ENCODE measurements at places on chromosomes 16 and 17.
A peak's percentile ranks its signal among the peaks of the same experiment; 100 is the strongest.

GRCh38 chr17:31321481-31321880 lies at the start of gene EVI2A:
Gene EVI2A (minus strand): TSS chr17:31321622. CDS start chr17:31319013, 2,609 bp downstream.
- DNase-seq: peak; percentile 72

DNA sequence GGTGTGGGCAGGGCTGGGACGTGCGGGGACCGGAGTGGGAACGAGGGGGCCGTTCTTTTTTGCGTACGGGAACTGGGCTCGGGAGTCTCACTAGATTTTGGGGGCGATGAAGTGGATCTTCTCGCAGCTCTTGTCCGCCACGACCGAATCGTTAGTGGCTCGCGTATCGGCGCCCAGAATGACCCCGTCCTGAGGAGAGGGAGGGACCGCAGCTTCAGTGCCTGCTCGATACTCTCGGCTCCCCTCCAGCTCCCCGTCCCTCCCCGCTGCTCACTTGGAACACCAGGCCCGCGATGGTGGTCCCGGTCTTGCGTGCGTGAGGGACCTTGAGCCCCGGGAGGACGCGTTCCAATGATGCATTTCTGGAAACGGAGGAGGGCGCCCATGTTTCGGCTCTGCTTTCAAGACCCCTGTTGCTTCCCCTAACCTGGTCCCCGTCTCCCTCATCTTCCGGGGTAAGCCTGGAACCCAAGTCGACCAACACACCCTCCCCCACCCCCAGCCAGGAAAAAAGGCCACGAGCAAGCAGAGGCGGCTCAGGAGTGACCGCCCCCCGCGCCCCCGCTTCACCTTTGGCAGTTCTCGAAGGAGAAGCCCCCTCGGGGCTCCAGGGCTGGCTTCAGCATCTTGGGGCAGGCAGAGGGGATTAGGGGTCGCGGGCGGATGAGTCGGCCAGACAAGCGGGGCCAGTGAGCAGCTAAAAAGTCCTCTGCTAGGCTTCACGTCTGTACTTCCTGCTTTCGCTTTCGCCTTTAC lies at the start of gene PSMB10:
Gene PSMB10 (minus strand): TSS at position 727 of the 756 bp plus-strand sequence. CDS start 101 bp downstream, at position 626.
- peak; percentile 85 for DNase-seq

- no peak for DNase-seq
These were observed at the start of gene NRN1L for GRCh38 chr16:67884684-67885083. Gene NRN1L (plus strand): TSS chr16:67884885. CDS start chr16:67884904, 19 bp downstream.

DNA sequence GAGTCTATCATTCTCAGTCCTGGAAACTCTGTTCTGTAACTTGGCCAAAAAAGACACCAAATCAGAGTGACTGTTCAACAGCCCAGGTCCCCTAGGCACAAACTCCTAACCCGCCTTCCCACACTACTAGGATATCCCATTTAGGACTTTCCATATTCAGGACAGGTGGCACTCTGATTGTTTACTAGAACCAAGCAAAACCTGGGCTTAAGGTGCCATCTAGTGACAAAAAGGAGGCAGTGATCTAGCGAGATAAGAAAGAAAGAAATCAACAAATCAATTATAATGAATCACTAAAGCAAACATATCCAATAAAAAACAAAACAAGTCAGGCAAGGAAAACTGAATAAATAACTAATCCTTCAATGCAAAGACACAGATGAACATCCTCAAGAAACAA lies 203.9 kb downstream of the CEP112 start:
- peak; percentile 16 for DNase-seq

DNA sequence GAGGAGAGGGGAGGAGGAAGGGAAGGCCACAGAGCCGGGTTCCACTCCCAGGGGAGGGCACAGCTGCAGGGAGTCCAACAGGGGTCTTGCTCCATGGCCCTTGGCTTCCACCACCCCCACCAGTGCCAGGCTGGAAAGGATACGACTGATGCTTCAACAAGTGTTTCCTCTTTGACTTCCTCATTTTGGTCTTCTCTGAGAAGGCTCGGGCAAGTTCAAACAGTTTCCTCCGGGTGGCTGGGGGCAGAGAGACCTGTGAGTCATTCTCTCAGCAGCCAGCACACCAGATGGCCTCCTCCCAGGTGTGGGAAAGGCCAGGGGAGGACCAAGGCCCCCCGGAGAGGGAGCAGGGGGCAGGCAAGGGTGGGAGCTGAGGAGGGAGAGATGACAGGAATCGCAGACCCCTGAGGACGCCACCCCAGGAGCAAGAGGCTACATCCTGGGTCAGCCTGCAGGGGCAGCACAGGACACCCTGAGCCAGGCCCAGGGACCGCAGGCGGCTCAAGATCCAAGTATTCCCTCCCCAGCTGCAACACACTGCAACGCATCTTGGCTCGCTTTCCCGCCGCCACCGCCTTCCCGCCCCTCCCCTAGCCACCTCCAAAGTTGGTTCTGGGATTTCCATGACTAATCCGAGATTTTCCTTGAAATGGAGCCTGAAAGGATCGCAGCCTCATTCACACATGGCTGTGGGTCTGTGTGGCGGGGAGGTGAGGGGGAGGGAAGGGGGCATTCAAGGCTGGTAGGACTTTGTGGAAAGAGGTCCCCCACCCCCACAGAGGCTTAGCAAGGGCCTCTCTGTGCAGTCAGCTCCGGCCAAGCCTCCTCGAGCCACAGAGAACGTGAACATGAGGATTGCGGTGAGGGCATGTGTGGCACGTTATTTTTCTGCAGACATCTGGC lies 18.4 kb upstream of the MRPS23 start:
- DNase-seq: peak; percentile 54

DNA sequence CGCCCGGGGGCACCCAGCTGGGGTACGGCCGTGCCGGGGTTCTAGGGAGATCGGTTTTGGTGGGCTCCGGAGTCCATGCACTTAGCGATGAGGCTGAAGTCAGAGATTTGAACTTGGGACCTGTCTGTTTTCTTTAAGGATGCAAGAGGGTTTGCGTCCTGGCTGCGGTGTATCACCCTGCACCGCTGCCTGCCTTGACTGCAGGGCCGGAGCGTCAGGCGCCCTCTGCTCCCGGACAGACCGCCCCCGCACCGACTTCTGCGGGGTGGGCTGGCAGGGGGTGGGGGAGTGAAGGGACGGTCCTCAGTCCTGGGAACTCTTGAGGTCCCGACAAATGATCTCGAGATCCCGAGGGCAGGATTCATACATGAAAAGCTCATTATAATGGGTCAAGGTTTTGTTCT lies 701 bp downstream of the PDP2 start:
- peak; percentile 62 for DNase-seq

DNA sequence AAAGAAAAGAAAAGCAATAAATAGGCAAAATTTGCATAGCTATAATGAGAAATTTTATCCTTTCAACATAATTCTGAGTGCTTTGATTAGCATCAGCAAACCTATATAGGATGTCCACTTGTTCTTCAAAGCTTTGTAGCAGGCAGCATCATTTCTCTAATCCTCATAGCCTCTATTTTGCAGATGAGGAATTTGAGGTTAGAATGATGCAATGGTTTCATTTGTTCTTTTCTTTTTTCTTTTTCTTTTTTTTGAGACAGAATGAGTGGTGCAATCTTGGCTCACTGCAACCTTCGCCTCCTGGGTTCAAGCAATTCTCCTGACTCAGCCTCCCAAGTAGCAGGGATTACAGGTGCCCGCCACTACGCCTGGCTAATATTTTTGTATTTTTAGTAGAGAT lies 594.4 kb downstream of the TOX3 start:
- no peak for DNase-seq

- no peak for DNase-seq
These were observed 4.9 kb downstream of the PRCD start for GRCh38 chr17:76544546-76545365.

- DNase-seq: no peak
These were observed 1.4 kb downstream of the RANBP10 start for GRCh38 chr16:67804853-67805542.

DNA sequence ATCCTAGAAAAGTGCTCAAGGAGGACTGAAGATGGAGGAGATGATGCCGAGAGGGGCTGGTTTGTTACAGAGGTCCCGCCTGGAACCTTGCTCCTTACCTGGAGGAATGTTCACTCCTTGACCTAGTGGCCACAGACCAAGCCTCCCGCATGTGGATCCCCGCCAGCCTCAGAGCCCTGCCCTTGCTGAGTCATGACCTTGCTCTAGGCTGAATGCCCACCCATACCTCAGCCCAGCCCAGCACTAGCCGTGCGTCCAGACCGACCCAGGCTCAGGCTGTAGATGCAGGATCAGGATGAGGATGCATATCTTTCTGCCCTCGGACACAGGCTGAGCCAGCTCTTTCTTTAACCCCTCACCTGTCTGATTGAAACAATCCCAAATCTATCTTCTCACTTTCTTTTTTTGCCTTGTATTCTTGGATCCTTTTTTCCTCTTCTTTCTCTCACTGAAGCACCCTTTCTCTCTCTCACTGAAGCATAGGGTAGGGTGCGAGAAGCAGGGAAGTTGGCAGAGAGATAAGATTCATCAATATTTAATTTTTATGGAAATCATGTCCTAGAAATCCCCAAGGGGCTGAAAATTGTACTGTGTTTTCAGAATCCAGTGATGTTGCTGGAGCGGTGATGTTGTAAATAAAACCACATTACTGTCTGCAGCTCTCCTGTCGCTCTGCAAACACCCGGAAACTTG lies 34.9 kb downstream of the WSCD1 start:
- DNase-seq: no peak

DNA sequence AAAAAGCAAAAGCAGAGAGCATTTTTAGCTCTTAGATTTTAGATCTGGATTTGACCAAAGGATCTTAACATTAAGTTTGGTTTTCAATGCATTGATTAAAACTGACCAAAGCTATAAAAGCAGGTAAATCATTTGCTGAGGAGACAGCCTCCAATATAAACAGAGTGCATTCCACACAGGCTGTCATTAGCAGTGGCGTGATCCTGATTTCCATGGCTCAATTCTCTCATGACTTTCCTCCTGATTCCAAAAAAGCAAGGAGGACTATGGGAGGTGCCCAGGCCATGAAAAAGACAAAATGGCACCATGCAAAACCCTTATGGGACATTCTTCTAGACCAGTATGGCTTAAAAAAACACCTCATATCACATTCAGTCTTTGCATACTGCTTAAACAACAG lies 53.5 kb downstream of the PARN start:
- DNase-seq: no peak

DNA sequence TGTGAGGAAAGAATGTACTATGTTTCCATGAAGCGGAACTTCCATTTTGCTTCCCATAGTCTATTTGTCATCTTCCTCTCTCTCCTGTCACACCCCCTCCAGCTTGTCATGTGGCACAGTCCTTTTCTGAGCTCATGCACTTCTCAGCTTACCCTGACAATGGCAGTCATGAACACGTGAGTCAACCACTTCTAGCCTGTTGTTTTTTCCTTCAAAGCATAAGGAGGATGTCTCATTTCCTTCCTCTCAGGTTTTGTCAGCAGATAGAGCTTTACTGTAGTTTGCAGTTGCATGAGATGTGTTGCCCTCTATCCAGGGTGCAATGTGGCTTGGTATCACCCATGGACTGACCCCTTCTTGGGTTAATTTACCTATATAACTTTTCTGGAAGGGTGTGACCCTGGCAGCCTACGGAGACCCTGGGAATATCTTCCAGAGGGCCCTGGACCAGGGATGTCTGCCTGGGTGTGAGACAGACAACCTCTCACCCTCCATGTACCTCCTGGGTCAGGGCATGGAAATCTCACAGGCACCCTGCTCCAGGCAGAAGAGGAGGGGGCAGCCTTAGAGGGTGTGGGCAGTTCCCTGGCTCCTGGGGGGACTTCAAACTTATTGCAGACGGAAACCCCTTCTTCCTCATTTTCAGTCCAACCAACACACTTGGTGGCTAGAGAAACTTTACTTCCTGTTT lies 4.0 kb upstream of the ZNF267 start:
- DNase-seq: peak; percentile 72

DNA sequence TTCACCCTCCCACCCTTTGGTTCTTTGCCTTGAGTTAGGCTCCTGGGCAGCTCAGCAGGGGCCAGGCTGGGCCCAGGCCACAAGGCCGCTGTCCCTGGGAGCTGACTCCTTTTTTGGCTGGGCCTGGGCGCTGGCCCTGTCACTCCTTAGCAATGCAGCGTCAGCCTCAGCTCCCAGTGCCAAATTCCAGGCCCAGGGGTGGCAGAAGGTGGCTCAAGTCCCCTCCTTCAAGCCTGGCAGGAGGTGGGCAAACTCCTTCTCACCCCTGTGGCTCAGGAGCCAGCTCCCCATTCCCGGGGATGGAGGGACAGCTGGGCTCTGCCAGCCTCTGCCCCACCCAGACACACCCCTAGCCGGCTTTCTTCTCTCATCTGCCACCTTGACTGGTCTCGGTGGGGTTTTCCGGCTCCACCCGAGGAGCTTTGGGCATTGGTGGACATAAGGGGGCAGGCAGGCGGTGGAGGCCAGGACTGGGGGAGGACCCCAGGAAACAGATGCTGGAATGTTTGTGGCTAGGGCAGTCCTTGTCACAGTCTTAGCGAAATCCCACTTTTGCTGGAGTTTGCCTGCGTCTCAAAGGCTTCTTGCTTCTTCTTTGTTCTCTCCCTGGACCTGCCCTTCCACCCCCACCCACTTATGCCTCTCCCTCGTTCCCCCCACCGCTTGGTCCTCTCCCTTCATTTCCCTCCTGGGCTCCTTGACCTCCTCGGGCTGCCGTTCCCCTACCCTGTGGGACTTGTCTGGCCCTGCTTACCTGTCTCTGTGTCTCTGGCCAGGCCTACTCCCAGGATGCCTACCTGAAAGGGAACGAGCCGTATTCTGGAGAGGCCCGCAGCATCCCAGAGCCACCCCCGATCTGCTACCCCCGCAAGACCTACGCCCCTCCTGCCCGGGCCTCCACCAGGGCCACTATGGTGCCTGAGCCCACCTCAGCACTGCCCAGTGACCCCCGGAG lies 37.4 kb downstream of the ARHGAP23 start:
- no peak for DNase-seq

DNA sequence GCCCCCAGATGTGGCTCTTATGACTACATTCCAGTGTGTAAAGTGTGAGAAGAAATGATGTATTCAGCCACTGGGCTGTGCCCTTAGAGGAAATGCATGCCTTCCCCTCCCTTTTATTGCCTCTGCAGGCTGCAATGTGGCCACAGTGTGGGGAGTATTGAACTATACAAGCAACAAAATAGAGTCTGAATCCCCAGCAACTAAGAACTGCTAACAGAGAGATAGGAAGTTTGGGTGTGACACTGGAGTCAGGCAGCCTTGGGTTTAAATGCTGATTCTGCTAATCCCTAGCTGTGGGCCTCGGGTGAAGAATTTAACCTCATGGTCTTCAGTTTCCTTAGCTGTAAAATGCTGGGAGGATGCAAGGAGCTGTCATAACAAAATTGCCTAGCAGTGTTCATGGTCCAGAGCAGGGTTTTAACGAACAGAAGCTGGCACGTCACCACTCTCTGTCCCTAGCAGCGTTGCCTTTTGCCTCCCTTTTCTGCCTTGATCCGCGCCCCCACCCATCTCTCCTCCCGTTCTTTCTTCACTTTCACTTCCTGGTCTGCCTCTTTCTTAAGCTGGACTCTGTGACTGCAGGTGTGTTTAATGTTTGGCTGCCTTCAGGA lies 50.3 kb downstream of the KPNA2 start:
- no peak for DNase-seq
